Astrocyte (in vitro differentiated cells and primary cell): ENCODE measurements at places on chromosomes 5 and 9. TPM values are rescaled to one million over a fixed set of nuclear protein-coding genes. Genes with fewer than 3 reads are reported as not detected.

- peaks cover 12% of the 10 kb centered on the region for H3K27me3 ChIP-seq
- DNase-seq, result peak; percentile 18
- peak overlapping the region; percentile 70 for H3K4me3 ChIP-seq
- peaks cover 9% of the 10 kb centered on the region for H3K4me1 ChIP-seq
- H3K27ac ChIP-seq, result no peak overlapping the region
- no peaks in the 10 kb centered on the region for H3K36me3 ChIP-seq
Measured at GRCh38 chr5:129460936-129461710, 1.0 kb downstream of the ADAMTS19 start.

DNA sequence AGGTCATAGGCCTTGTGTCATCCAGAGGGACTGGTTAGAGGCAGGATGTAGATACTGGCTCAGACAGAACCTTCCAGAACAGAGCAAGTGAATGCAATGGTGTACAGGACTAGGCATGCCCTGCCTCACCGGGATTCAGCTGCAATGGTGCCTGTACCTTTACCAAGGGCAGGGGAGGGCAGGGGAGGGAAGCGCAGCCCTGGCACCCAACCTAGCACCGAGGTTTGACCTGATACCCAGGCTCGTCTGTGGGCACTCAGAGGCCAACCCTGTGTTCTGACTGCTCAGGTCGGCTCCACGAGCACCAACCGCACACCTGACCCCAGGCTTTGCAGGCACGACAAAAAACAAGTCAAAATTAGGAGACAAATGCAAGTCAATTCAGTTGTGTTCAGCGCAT, 47.3 kb upstream of the GFPT2 start:
- H3K4me3 ChIP-seq, result no peak overlapping the region
- no peaks in the 10 kb centered on the region for H3K36me3 ChIP-seq
- no peak for DNase-seq
- no peak overlapping the region for H3K27ac ChIP-seq
- H3K27me3 ChIP-seq, result no peaks in the 10 kb centered on the region
- H3K4me1 ChIP-seq, result no peaks in the 10 kb centered on the region

GRCh38 chr9:114105236-114105635, 6.1 kb upstream of the KIF12 start:
- no peaks in the 10 kb centered on the region for H3K36me3 ChIP-seq
- H3K27me3 ChIP-seq, result no peaks in the 10 kb centered on the region
- no peak overlapping the region for H3K4me3 ChIP-seq
- DNase-seq, result no peak
- H3K4me1 ChIP-seq, result no peaks in the 10 kb centered on the region

- DNase-seq, result no peak
- no peaks in the 10 kb centered on the region for H3K27me3 ChIP-seq
- H3K4me1 ChIP-seq, result no peaks in the 10 kb centered on the region
- H3K27ac ChIP-seq, result no peak overlapping the region
- no peaks in the 10 kb centered on the region for H3K36me3 ChIP-seq
- no peak overlapping the region for H3K4me3 ChIP-seq
Measured at GRCh38 chr5:58231041-58231440, 228.8 kb downstream of the PLK2 start.

COL27A1 gene
- 27.6 and 31.2 TPM in 2 replicates for total RNA-seq

GRCh38 chr5:163914910-163915309, 409.5 kb downstream of the MAT2B start:
- H3K36me3 ChIP-seq, result no peaks in the 10 kb centered on the region
- no peaks in the 10 kb centered on the region for H3K4me1 ChIP-seq
- no peak overlapping the region for H3K4me3 ChIP-seq
- H3K27ac ChIP-seq, result no peak overlapping the region
- DNase-seq, result no peak

DNA sequence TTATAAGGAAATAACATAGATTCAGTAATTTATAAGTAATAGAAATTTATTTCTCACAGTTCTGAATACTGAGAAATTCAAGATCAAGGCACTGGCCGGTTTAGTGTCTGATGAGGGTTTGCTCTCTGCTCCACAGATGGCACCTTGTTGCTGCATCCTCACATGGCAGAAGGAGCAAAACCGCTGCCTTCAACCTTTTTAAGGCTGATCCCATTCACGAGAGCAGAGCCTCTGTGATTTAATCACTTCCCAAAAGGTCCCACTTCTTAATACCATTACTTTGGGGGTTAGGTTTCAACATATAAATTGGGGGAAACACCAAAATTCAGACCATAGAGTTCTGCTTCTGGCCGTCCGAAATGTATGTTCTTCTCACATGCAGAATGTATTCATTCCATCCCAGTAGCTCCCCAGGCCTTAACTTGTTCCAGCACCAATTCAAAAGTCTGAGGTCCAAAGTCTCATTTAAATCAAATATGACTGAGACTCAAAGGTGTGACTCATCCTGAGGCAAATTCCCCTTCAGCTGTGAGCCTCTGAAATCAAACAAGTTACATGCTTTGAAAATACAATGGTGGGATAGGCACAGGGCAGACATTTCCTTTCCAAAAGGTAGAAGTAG, 30.6 kb downstream of the BAAT start:
- H3K27ac ChIP-seq, result no peak overlapping the region
- H3K27me3 ChIP-seq, result no peaks in the 10 kb centered on the region
- DNase-seq, result no peak
- no peaks in the 10 kb centered on the region for H3K4me1 ChIP-seq

NUTM2F gene
- not detected in 2 replicates for total RNA-seq

GRCh38 chr5:9549941-9550340, 4.1 kb upstream of the SEMA5A start:
- H3K27ac ChIP-seq, result no peak overlapping the region
- no peak overlapping the region for H3K4me3 ChIP-seq
- peak; percentile 27 for DNase-seq

- no peak for DNase-seq
- no peak overlapping the region for H3K4me3 ChIP-seq
- no peaks in the 10 kb centered on the region for H3K4me1 ChIP-seq
- no peaks in the 10 kb centered on the region for H3K27me3 ChIP-seq
- H3K27ac ChIP-seq, result no peak overlapping the region
- no peaks in the 10 kb centered on the region for H3K36me3 ChIP-seq
Measured at GRCh38 chr9:78515108-78515507, 218.2 kb downstream of the PSAT1 start.

- no peak overlapping the region for H3K4me3 ChIP-seq
- peak; percentile 48 for DNase-seq
- no peaks in the 10 kb centered on the region for H3K36me3 ChIP-seq
- H3K4me1 ChIP-seq, result peaks cover 4% of the 10 kb centered on the region
- no peak overlapping the region for H3K27ac ChIP-seq
Measured at GRCh38 chr5:178237431-178238312, 5.1 kb upstream of the PHYKPL start.

ELL2 gene
- total RNA-seq, result 107 and 118 TPM in 2 replicates

PIK3R1 gene
- total RNA-seq, result 21.8 and 25.7 TPM in 2 replicates

- H3K36me3 ChIP-seq, result no peaks in the 10 kb centered on the region
- no peak overlapping the region for H3K4me3 ChIP-seq
- no peak overlapping the region for H3K27ac ChIP-seq
Measured at GRCh38 chr5:26239588-26239987, 798.8 kb downstream of the CDH9 start.

PTGES gene
- total RNA-seq, result 1.2 and 2.5 TPM in 2 replicates

OR1L6 gene
- not detected in 2 replicates for total RNA-seq

- H3K27ac ChIP-seq, result no peak overlapping the region
- DNase-seq, result no peak
- H3K27me3 ChIP-seq, result no peaks in the 10 kb centered on the region
Measured at GRCh38 chr5:34832568-34832967, 6.4 kb upstream of the TTC23L start.
